AG10803 (cell line): ENCODE measurements at places on chromosomes 11 and 22.
A peak's percentile ranks its signal among the peaks of the same experiment; 100 is the strongest.

GRCh38 chr11:119860561-119861094, 131.6 kb upstream of the NECTIN1 start:
- DNase-seq = no peak

DNA sequence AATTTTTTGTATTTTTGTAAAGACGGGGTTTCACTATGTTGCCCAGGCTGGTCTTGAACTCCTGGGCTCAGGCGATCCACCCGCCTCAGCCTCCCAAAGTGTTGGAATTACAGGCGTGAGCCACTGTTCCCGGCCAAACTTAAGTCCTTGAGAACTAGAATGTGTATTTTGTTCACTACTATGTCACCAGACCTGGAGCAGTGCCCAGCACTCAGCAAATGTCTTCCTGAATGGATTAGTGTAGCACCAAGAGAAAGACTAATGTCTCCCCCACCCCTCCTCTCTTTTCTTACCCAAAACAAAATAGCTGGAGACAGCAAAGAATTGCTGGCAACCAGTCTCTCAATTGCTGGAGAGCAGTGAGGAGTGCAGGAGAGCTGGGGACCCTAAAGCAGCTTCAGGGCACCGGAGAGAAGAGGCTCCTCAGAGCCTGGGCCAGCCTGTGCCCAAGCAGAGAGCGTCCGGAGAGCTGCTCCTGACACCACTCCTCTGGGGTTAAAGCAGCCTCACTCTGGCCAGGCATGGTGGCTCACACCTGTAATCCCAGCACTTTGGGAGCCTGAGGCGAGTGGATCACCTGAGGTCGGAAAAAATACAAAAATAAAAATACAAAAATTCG, 14.9 kb downstream of the SLC25A18 start:
- peak; percentile 76 for DNase-seq

DNA sequence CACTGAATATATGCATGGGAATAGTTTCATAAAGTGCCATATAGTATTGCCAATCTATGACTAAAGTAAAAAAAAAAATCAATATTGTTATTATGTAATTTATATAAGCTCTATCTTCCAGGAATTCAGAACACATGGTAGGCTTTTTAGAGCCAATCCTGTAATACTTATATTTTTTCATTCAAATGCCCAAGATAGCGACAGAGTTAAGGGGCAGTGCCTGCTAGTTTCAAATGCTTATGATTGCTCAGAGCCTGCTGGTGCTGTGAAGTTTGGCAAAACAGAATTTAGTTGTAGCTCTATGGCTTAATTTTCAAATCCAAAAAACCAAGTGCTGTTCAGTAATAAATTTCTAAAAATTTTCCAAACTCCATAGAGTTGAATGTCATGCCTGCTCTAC, 39.0 kb upstream of the BLID start:
- no peak for DNase-seq

- DNase-seq = peak; percentile 76
Measured at GRCh38 chr11:77065878-77066228, 918 bp upstream of the CAPN5 start.

DNA sequence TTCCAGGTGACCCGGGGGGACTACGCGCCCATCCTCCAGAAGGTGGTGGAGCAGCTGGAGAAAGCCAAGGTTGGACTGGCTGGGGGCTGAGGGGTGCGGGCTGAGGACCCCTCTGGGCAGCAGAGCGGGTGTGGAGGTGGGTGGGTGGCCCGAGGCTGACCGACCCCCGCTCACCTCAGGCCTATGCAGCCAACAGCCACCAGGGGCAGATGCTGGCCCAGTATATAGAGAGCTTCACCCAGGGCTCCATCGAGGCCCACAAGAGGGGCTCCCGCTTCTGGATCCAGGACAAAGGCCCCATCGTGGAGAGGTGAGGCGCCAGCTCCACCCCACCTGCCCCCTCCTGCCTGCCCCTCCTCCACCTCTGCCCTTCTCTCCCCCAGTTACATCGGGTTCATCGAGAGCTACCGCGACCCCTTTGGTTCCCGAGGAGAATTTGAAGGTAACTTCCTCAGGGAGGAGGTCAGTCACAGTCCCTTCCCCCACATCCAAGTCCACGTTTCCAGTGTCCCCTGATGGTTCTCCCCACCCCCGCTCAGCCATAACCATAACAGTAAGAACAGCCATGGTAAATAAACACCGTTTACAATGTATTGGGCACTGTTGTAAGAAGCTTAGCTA, 11.2 kb downstream of the DPP3 start:
- no peak for DNase-seq

DNA sequence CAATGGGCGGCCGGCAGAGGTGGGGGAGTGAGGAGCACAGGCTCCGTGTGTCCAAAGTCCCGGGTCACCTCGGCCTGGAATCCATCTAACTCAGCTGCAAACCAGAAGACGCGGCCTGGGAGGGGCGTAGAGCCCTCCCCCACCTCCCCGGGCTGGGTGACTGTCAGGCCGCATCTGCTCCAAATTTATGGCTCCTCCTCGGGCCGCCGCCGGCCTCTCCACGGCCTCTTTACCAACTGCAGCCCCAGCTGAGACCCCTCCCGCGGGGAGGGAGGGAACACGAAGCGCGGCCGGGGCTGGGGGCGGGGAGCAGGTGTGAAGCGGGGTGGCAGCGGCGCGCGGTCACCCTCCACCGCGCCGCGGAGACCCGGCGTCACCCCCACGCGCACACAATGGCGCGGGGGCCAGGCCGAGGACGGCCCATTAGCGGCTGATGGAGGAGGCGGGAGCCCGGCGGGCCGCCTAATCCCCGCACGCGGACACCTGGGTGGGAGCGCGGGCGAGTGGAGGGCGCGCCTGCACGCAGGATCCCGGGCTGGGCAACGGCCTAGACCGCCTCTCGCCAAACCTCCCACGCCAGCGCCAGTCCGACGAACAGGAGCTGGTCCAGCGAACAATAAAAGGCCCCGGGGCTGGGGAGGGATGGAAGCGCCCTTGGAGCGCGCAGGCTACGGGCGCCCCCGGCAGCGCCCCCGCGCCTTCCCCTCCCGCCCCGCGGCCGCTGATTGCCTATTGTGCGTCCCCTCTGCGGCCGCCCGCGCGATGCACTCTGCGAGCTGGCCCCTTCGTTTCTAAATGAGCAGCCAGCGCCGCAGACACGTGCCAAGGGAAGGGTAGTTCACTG, 25.9 kb upstream of the ROBO3 start:
- DNase-seq = no peak

GRCh38 chr11:62850911-62851806, 11.8 kb upstream of the WDR74 start:
- DNase-seq = no peak
